Eye (tissue), 1 donor: ENCODE measurements at places on chromosomes 2 and 18.

DNA sequence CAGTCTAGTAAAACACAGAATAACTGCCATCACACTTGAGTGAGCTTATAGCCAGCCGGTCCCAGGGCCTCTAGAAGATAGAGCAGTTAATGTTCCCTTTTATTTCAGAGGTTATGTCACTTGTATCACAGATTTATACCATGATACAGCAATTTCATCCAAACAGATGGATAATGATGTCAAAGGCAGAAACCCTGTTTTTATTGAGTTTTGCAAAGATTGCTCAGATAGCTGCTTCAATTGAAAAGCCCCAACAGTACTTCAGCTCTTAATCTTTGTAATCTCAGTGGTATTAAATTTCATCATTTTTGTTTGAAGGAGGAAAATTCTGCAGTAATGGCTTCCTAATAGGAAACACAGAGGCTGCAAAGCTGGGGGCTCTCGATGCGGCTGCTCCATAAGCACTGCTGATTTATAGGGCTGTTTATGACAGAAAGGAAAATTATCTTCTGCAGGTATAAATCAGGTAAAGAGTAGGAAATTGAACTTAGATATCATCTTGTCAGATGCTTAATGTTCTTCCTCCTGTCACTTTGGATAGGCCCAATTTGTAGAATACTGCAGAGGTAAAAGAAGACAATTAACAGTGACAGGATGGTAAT, 112.3 kb downstream of the LNPK start:
- peak; percentile 73 for DNase-seq

GRCh38 chr2:30217644-30218337, 13.5 kb upstream of the LBH start:
- DNase-seq = peak; percentile 28

- DNase-seq = no peak
These were observed 102.9 kb downstream of the NFATC1 start for GRCh38 chr18:79498662-79499061.

DNA sequence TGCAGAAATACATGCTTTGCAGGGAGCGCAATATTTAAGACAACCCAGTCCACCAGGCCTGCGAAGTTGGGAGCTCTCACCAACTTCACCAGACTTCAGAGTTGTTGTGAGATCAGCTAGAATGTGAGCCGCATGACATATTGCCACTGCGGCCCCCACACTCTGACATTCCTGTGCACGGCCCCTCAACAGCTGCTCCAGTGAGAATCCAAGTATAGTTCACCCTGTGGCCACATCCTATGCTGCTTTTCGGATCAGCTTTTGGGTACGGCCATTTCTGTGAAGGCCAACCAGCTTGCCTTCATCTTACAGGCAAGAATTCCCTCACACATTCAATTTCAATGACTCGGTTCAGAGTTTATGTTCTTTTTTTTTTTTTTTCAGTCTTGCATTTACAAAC, 177.8 kb downstream of the SOX11 start:
- DNase-seq = no peak

GRCh38 chr2:193446967-193447366, 1252.2 kb upstream of the TMEFF2 start:
- DNase-seq = no peak

DNA sequence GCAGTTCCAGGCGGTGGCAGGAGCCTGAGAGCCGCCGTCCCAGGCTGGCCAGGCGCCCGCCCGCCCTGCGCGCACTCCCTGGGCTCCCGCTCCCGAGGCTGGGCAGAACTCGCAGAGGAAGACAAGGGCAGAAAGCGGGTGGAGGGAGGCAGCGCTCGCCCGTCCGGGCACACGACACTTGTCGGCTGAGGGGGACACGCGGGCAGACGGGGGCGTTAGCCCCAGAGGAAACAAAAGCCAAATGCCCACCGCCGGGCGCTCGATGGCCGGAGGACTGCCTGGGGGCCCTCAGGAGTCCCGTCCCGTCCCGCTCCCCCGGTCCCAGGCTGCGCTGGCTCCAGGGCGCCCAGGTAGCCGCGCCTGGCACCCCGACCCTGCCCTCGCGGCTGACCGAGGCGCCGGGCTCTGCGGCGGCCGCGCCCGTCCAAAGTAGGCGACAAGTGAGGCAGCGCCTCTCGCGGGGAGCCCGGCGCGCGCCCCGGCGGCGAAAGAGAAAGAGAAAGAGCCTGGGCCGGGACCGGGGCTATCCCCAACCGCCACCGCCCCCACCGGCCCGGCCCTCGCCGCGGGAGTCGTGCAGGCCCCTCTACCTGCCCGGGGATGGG, 491 bp downstream of the L3MBTL4 start:
- peak; percentile 70 for DNase-seq

- DNase-seq = no peak
These were observed 1102.6 kb upstream of the PIK3C3 start for GRCh38 chr18:40852406-40852805.

- no peak for DNase-seq
These were observed 178.2 kb upstream of the ATP5MC3 start for GRCh38 chr2:175359710-175360109.

DNA sequence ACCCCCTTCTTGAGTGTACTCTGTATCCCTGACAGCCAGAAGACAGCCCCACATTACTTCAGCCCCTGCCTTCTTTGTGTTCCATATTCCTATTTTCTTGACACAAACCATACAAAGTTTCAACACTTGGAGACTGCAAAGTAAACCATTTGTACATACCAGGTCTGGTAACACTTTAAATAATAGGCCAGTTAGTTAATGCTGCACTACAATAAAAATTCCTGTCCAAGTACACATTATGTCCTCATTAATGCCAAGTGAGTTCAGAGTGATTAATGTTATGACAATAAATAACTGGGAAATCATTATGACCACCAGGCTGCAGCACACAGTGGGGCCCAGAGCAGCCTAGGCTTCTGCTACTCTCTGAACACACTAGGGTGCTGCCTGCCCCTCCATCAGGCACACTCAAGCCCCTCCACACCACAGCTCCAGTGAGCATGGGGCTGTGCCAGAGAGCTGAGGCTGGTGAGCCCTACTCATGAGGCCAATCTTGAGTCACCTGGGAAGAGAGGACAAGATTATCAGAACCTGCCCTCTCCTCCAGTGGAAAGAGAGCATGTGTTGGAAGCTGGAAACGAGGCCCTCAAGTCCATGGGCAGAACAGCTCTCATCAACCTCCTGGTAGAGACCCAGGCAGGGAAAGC, 138.7 kb downstream of the TTC32 start:
- no peak for DNase-seq

DNA sequence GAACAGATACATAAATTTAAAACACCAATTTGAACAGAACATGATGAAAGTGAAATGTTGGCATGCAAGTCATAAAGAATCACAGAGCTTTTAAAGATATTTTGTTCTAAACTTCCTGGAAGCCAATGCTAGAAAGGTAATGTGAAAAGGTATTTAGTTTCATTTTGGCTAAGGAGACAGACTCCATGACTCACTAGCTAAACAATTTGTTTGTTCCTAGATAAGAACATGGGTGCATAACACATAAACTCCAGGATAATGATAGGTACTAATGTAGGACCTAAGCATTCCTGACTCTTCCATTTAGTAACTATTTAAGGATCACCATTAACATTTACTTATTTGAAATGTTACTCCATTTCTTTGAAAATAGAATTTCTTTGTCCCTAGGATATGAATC, 292.5 kb upstream of the CNTNAP5 start:
- DNase-seq = no peak

GRCh38 chr2:124025171-124025580, at the start of gene CNTNAP5:
Gene CNTNAP5, plus strand, starts transcription at chr2:124025287. Its CDS starts 364 bp downstream, at chr2:124025651.
- peak; percentile 94 for DNase-seq

GRCh38 chr18:74425876-74426275, 31.2 kb downstream of the DIPK1C start:
- no peak for DNase-seq

DNA sequence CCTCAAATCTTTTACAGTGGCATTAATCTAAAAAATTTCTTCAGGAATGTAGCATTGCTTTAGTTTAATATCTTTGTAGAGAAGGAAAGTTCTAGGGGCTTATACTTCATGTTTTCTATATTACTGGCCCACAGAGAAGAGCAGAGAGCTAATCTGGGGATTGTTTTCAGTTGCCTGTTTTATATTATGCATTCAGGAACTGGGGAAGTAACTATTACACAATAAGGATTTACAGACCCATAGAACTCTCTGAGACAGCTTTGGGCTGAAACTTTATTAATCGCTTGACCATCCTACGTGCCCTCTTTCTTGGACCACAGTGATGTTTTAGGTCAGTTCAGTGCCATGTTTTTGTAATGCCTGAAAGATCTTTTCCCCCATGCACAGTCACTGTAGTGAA, 29.9 kb downstream of the BIRC6 start:
- DNase-seq = no peak

DNA sequence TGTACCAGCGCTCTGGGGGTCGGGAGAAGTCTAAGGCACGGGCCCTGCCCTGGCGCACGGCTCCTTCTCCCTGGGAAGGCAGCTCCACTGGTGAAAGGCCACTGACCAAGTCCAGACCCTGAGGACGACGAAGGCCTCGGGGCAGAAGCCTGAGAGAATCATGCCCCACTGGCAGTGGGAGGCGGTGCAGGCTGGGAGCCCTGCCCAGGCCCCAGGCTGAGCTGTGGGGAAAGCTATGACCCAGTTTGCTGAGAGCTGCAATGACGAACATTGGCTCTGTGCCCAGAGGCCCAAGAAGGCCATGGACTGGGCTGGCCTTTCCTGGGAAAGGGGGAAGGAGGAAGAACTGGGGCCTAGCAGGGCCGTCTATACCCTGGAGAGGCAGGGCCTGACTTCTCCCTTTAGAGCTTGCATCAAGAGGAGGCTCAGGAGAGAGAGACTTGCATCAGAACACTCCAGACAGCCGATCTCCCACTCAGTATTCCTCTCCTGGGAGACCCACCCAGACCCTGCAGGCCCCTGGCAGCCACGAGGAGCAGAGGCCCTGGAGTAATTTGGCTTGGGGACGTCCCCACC, 32.9 kb downstream of the HS1BP3 start:
- peak; percentile 91 for DNase-seq

DNA sequence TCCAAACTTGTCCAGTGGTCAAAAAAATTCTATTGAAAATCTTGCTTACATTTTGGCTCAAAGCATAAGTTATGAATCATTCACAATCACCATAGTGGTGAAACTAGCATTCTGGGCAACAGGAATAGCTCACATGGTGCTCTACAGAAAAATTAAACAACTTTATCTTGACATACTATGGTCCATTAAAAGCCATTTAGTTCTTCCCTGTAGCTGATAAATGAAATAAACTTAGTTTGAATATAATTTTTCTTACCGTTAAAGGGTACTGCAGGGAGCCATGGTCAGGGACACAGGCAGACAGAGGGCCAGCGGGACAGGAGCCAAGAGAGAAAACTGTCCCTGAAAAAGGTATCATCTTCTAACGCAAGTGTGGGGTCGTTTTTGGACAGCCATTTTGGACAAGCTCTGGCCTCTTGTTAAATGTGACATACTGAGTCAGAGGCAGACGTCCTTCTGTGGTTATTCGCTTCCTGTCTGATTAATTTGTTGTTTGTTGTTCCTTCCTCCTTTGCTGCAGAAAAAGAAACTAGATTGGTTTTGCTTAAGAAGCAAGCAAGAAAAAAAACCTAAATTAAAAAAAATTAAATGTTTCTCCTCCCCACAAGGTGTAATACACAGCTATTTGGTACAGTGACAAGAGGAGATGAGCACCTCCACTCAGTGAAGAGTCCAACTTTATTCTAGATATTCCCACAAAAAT, at the start of gene WIPF1:
WIPF1 (minus strand) TSS at position 460 of the 703 bp plus-strand sequence. CDS start 12,231 bp downstream, outside the sequence.
- DNase-seq = no peak

GRCh38 chr2:60678551-60678950, 77.5 kb upstream of the PAPOLG start:
- no peak for DNase-seq

- DNase-seq = no peak
These were observed 458.3 kb upstream of the CELF4 start for GRCh38 chr18:38023871-38024270.

DNA sequence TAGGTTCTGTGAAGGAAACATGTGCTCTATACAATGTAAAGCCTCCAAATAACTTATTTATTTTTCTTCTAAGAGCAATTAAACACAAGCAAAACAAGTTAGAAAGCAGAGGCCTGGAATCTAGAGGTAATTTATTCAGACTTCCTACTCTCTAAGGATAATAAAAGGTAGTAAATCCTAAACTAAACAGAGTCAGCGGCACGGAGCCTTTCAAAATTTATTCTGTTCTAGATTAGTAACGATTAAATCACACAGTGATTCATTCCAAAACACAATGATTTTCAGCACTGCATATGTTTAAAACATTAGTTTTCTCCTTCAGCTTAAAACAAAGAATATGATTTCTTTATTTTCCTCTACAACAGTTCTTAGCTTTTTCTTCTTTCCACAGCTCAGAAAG, 160.9 kb downstream of the FBXO15 start:
- DNase-seq = no peak

DNA sequence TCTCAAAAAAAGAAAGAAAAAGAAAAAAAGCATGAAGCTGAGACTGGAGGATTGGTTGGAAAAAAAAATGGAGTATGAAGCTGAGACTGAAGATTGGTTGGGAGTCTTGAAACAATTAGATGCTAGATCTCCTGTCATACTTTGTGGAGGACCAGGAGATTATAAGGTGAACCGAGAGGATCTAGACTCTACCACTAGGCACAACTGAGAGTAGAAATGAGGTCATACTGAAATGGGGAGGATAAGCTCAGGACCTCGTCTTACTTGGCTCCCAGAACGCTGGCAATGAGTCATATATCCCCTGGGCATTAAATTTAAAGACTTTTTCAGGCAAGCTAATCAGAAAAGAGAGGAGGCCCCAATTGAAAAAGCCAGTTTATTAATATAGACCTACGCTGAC, 3.3 kb upstream of the ORC2 start:
- DNase-seq = no peak

DNA sequence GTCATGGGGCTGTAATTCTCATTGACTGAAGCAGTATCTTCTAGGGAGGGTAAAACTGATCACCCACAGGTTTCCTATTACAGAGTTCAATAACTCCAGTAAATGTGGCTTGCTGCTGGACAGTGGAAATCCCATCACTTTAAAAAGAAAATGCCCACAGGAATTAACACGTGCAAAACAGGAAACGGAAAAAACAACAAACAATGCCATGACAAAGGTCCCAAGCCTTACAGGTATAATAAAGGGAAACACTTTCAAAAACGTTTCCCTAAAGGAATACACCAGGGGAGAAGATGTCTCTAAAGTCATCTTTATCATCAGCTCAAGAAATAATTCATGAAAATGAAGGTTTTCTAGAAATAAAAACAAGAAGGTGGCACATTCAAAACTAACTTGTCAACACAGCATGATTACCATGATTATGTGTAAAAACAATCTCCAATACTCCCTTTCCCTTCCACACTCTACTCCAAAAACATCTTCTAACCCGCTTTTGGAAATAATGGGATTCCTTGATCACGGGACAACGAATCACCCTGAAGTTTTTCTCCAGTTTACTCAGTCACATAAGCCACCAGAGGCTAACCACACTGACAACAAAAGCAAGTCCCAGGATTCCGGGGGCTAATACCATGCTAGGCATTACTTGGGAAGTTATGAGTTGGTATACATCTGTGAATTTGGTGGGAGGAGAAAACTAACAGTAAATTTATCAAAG, 167.9 kb downstream of the TCF4 start:
- no peak for DNase-seq

DNA sequence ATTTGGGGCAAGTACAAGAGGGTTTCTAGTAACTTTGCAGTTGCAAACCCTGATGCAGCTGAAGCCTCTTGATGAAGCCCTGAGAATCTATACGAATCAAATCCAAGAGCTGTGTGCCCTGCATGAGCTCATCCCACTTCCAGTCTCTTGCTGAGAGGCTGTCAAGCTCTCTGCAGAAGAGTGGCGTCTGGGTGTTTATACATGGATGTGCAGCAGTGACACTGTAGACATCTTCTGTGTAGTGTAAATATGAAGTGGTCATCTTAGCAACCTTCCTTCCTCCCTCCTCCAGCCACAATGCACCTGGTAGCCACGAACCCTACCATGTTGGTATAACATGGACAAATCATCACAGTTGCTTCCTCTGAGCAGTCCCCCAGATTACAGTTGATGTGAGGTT, 18.4 kb upstream of the KIAA2012 start:
- DNase-seq = no peak
